ENCODE measurements at places on chromosomes 6 and 20.

DNA sequence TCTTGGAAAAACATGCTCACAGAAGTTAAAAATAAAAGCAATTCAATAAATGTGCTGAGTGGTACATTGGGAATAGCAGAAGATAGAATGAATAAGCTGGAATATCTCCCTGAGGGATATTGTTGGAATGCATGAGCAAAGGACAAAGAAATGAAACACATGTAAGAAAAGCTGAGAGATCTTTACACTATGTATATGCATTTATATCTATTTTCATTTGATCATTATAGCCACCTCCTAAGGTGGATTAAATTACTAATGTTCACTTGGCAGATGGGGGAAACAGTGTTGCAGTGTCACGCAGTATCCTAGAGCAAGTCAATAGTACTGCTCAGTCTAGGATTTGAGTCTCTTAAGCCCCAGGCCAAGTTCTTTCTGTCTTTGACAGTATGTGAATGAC lies 542.0 kb upstream of the MARCKS start:
- DNase-seq = no peak

- DNase-seq = no peak
Observed at GRCh38 chr20:38120625-38120988, 44.5 kb downstream of the TGM2 start.

DNA sequence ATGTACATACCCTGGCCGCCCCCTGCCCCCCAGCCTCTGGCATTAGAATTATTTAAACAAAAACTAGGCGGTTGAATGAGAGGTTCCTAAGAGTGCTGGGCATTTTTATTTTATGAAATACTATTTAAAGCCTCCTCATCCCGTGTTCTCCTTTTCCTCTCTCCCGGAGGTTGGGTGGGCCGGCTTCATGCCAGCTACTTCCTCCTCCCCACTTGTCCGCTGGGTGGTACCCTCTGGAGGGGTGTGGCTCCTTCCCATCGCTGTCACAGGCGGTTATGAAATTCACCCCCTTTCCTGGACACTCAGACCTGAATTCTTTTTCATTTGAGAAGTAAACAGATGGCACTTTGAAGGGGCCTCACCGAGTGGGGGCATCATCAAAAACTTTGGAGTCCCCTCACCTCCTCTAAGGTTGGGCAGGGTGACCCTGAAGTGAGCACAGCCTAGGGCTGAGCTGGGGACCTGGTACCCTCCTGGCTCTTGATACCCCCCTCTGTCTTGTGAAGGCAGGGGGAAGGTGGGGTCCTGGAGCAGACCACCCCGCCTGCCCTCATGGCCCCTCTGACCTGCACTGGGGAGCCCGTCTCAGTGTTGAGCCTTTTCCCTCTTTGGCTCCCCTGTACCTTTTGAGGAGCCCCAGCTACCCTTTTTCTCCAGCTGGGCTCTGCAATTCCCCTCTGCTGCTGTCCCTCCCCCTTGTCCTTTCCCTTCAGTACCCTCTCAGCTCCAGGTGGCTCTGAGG lies 7.6 kb downstream of the CDKN1A start:
- DNase-seq = no peak

- DNase-seq = no peak
Observed at GRCh38 chr6:148179786-148180185, 162.9 kb upstream of the SASH1 start.

DNA sequence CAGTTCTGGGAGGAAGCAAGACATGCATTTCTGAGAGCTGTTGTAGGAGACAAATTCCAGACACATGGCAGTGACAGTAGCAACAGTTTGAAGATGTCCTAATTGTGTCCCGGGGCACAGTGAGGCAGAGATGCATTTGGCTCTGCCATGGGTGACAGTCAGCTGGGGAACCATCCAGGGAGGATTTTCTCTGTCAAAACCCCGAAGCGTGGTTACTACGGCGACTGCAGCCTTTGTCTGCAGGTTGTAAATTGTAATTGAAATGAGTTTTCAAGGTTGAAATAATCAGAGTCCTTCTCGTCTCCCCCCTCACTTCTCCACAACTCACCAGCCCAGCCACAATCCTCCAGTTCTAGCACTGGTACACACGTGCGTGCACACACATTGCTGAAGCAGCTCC lies 100.1 kb downstream of the GRM4 start:
- no peak for DNase-seq

All from AG04449 (cell line).